ENCODE measurements at places on chromosomes 7 and 10. TPM values are rescaled to one million over a fixed set of nuclear protein-coding genes. Genes with fewer than 3 reads are reported as not detected.

The CLIP2 gene
- total RNA-seq, result 8.4 TPM

The FGFBP3 gene
- 0.72 TPM for total RNA-seq

GRCh38 chr10:47243791-47244190 lies 56.2 kb upstream of the GDF10 start:
- DNase-seq, result peak; percentile 2

- DNase-seq, result peak; percentile 88
Observed at GRCh38 chr7:141585592-141586510, 34.6 kb downstream of the AGK start.

GRCh38 chr7:97973206-97973658 lies 16.8 kb downstream of the OCM2 start:
- no peak for DNase-seq

GRCh38 chr7:155463114-155463811 lies 5.3 kb downstream of the EN2 start:
- DNase-seq, result no peak

DNA sequence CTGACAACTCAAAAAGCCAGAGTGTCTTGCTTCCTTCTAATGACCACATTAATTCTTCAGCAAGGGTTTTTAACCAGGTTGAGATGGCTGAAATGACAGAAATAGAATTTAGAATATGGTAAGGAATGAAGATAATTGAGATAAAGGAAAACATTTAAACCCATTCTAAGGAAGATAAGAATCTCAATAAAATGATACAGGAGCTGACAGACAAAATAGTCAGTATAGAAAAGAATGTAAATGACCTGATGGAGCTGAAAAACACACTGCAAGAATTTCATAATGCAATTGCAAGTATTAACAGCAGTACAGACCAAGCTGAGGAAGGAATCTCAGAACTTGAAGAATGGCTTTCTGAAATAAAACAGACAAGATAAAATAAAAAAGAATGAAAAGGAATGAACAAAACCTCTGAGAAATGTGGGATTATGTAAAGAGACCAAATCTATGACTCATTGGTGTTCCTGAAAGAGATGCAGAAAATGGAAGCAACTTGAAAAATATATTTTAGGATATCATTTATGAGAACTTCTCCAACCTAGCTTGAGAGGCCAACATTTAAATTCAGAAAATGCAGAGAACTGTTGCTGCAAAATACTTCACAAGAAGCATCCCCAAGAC lies 87.1 kb downstream of the SAMD9 start:
- DNase-seq, result no peak

DNA sequence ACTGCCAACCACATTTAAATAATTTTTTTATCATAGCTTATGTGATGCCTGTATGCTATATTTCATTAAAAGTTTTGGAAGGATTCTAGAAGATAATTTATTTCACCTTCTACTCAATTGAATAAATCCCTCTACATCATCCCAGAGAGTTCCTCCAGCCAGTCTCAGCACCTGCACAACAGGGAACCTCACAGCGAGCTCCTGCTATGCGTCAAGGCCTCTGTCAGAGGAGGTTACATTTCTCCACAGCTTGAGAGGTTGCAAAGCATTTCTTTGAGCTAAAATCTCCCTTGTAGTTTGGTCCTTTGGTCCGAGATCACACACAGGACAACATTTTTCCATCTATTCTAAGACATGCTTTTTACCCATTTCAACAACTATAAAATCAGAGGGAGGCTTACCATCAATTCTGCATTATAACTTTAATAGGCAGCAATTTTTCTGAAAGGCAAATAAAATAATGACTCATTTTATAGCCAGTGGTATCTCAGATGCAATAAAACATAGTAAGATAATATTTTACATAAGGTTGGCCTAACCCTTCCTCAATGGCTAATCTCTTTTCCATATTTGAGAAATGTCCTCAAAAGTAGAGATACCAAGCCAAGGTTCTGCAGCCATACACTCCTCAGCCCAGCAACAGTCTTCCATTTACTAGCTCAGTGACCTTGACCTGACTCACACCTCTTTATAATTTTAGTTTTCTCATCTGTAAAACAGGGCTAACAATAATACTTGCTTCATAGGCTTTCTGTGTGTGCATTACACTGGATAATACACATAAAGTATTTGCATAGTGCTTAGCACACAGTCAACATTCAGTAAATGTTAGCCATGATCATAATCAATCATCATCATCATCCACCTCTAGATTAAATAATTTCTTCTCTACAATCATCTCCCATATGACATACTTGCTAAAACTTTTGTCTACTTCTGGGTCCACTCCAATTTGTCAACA lies 68.8 kb downstream of the DOCK4 start:
- DNase-seq, result no peak

All from SK-MEL-5 (cell line).